Upper lobe of right lung (tissue), 1 donor: ENCODE measurements at places on chromosomes 12 and 14. TPM values are rescaled to one million over a fixed set of nuclear protein-coding genes. Genes with fewer than 3 reads are reported as not detected.
A peak's percentile ranks its signal among the peaks of the same experiment; 100 is the strongest.

GRCh38 chr12:57040211-57040610 is 9.7 kb downstream of the MYO1A start:
- no peak overlapping the region for H3K27ac ChIP-seq
- H3K36me3 ChIP-seq, result no peaks in the 10 kb centered on the region
- H3K4me1 ChIP-seq, result no peaks in the 10 kb centered on the region
- H3K4me3 ChIP-seq, result no peak overlapping the region

- H3K36me3 ChIP-seq, result no peaks in the 10 kb centered on the region
- H3K27me3 ChIP-seq, result no peaks in the 10 kb centered on the region
- H3K27ac ChIP-seq, result no peak overlapping the region
- no peak overlapping the region for H3K4me3 ChIP-seq
- peaks cover 5% of the 10 kb centered on the region for H3K4me1 ChIP-seq
- no peak for DNase-seq
Observed at GRCh38 chr12:46773586-46774321, 52.0 kb downstream of the SLC38A4 start.

OR4E2 gene
- not detected for total RNA-seq

CHURC1 gene
- 52.5 TPM for total RNA-seq

DNA sequence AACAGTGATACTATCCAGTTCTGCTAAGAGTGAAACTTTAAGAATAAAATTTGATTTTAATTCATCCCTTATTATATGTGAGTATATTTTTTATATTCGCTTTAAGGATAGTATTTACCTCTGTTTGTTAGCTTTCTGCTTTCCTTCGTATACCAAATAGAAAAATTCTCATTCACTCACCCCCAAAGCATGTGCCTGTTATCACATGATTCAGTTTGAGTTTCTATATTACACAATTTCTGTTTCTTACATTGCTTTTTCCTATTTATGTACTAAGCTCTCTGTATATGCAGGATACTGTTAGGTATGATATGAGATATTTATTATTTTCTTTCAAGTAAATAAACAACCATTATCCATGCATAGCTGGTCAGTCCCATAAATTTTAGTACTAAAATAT is 275.2 kb downstream of the FBXL14 start:
- peak overlapping the region; percentile 43 for H3K27ac ChIP-seq
- no peaks in the 10 kb centered on the region for H3K36me3 ChIP-seq
- H3K4me1 ChIP-seq, result peaks cover 19% of the 10 kb centered on the region
- no peak for DNase-seq

- no peak overlapping the region for H3K4me3 ChIP-seq
- H3K27me3 ChIP-seq, result no peaks in the 10 kb centered on the region
- H3K4me1 ChIP-seq, result no peaks in the 10 kb centered on the region
- H3K27ac ChIP-seq, result no peak overlapping the region
Observed at GRCh38 chr12:110647631-110648040, 33.7 kb downstream of the TCTN1 start.

CDH24 gene
- 7.8 TPM for total RNA-seq

DNA sequence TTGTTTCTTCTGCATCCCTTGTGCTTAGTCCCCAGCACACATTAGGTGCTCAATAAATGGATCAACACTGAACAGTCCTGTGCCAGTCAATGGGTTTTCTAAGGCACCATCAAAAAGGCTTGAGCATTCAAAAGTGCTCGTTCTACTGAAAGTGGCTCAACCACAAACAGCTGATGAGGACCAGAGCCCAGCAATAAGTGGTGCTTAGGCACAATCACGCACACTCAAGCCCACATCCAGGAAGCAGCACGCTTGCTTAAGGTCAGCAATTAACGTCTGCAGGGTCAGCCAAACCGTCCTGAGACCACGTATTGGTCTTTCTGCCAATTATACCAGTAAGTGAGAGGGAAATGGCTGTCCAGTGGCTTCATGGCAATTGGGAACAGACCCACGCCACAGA is 56.5 kb downstream of the PRIMA1 start:
- no peaks in the 10 kb centered on the region for H3K27me3 ChIP-seq
- no peaks in the 10 kb centered on the region for H3K4me1 ChIP-seq
- no peak for DNase-seq
- no peak overlapping the region for H3K4me3 ChIP-seq
- H3K36me3 ChIP-seq, result no peaks in the 10 kb centered on the region

- no peak for DNase-seq
- no peaks in the 10 kb centered on the region for H3K27me3 ChIP-seq
- H3K4me1 ChIP-seq, result peaks cover 9% of the 10 kb centered on the region
- H3K4me3 ChIP-seq, result no peak overlapping the region
Observed at GRCh38 chr14:89251061-89251460, 166.0 kb downstream of the FOXN3 start.

DNA sequence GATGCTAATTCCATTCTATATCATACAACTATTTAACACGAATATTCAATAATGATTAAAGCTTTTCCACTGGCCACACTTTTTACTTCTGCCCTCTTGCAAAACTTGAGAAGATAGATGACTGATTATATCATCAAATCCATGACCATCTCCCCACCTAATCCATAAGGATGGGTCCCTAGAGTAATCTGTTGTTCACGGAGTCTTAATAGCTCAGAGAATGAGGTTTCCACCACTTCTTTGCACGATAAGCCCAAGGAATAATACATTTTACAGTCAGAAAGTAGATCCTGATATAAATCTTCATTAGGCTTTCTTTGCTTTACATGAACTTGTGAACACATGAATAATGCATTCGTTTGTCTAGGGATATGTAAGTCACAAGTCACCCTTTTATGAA is 527.2 kb downstream of the GALC start:
- no peak overlapping the region for H3K4me3 ChIP-seq
- H3K4me1 ChIP-seq, result no peaks in the 10 kb centered on the region
- H3K36me3 ChIP-seq, result no peaks in the 10 kb centered on the region
- H3K27ac ChIP-seq, result no peak overlapping the region
- no peaks in the 10 kb centered on the region for H3K27me3 ChIP-seq

LBHD2 gene
- not detected for total RNA-seq

DNA sequence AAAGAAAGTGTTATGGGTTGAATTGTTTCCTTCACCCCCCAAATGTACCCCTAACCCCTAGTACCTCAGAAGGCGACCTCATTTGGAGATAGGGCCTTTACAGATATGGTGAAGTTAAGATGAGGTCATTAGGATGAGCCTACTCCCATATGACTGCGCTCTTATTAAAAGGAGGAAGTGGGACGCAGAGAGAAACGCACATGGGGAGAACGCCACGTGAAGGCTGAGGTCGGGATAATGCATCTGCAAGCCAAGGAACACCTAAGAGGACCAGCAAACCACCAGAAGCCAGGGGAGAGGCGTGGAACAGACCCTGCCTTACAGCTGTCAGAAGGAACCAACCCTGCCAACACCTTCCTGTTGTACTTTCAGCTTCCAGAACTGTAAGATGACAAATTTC is 1.7 kb upstream of the NRIP2 start:
- no peak overlapping the region for H3K4me3 ChIP-seq
- H3K27me3 ChIP-seq, result no peaks in the 10 kb centered on the region
- H3K4me1 ChIP-seq, result peaks cover 7% of the 10 kb centered on the region
- no peaks in the 10 kb centered on the region for H3K36me3 ChIP-seq

PTPN21 gene
- 70.6 TPM for total RNA-seq

ASB2 gene
- 3.2 TPM for total RNA-seq

GRCh38 chr12:69660164-69660863 is 38.8 kb downstream of the BEST3 start:
- no peak overlapping the region for H3K4me3 ChIP-seq
- H3K4me1 ChIP-seq, result peaks cover 4% of the 10 kb centered on the region

DNA sequence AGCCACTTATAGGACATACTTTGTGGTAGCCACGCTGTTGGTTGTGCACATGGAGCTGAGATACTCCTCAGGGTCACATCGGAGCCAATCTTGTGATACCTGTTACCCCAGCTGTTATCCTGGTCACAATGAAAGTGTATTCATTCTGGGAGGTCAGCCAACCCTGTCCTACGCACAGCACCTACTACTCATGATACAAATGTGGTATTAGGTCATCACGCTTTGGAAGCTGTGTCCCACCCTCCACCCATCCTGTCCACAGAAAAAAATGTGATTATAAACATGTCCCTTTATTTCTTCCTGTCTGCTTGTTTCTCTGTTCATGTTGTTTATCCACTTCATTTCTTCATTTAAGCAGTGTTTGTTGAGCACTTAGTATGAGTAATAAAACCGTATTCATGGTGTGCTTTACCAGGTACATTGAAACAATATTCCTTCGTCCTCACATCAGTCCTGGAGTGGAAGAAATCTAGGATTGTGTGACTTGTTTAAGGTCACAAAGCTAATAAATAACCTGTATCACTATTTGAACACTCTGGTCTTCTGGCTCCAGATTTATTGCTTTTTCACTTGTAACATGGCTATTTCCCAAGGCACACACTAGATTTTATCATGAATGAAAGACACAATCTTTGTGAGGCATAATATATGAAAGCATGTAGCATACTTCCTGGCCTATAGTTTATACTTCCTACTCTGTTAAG is 73.1 kb downstream of the DERA start:
- H3K36me3 ChIP-seq, result peaks cover 18% of the 10 kb centered on the region
- H3K27ac ChIP-seq, result no peak overlapping the region
- peaks cover 19% of the 10 kb centered on the region for H3K4me1 ChIP-seq
- H3K4me3 ChIP-seq, result no peak overlapping the region
- H3K27me3 ChIP-seq, result no peaks in the 10 kb centered on the region

DNA sequence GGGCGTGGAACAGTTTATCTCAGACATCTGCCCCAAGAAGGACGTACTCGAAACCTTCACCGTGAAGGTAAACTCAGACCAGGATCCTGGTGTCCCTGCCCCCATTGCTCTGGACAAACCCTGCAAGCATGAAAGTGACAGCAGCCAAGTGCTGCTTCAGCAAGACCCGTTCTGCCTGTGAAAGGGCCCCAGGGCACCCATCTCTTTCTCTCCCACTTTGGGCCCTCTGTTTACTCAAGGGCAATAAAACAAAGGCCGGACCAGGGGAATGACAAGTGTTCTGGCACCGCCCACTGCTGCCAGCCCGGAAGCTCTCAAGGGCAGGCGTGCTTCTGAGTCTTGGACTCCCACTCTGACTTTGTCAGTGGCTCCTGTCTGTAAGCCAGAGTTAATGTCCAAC is 35.3 kb downstream of the CD9 start:
- no peak overlapping the region for H3K27ac ChIP-seq
- no peak overlapping the region for H3K4me3 ChIP-seq
- H3K27me3 ChIP-seq, result no peaks in the 10 kb centered on the region
- peak; percentile 89 for DNase-seq
- peaks cover 24% of the 10 kb centered on the region for H3K4me1 ChIP-seq

DNA sequence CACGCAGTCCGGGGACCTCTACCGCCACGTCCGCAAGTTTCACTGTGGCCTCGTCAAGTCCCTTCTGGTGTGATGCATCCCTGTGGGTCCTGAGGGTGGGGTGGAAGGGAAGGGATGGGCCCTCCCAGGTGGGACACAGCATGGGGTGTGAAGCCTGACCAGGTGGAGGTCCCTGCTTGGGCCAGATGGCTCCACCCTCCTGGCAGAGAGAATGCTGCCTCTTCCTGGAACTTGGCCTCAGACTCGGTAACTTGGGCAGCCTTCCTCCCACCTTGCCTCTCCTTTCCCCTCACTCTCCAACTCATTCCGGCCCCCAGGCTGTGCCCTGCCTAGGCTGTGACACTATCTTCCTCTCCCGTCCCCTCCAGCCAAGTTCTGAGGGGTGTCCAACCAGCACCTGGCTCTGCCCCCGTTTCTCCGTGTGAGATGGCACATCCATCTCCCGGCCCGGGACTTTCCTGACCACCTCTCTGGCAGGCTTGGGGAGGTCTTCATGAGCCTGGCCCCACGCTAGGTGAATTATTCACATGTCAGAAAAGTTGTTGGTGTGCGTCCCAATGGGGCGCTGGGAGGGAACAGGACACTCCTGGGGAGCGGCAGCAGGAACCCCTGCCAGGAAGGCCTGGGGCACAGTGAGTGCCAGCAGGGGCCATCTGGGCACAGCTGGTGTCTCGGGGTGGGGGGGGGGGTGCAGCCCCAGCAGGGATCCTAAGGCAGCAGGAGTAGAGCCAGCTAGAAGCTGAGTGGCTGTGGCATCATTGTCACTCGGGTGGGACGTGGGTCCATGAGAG is 1.7 kb downstream of the ZBTB42 start:
- peaks cover 29% of the 10 kb centered on the region for H3K4me1 ChIP-seq
- no peak for DNase-seq
- H3K27ac ChIP-seq, result no peak overlapping the region
- no peaks in the 10 kb centered on the region for H3K27me3 ChIP-seq

DNA sequence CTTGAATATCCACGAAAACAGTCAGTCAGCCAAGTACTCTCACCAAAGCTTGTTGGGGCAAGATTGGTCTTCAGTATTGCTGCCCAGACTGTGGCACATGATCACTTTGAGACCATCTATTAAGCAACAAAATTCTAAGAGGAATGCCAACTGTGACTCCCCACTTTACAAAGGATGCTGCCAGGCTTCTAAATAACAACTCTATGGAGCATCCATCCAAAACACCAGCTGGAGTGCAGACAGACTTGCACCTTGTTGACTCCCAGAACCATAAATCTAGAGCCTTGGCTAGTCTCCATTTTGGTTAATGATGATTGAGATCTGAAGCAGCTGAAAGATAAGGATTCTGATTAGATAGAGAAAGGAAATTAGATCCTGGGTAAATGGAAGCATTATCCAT is 132.8 kb downstream of the DIO2 start:
- no peak overlapping the region for H3K27ac ChIP-seq
- no peaks in the 10 kb centered on the region for H3K36me3 ChIP-seq
- no peaks in the 10 kb centered on the region for H3K27me3 ChIP-seq
- no peaks in the 10 kb centered on the region for H3K4me1 ChIP-seq

DNA sequence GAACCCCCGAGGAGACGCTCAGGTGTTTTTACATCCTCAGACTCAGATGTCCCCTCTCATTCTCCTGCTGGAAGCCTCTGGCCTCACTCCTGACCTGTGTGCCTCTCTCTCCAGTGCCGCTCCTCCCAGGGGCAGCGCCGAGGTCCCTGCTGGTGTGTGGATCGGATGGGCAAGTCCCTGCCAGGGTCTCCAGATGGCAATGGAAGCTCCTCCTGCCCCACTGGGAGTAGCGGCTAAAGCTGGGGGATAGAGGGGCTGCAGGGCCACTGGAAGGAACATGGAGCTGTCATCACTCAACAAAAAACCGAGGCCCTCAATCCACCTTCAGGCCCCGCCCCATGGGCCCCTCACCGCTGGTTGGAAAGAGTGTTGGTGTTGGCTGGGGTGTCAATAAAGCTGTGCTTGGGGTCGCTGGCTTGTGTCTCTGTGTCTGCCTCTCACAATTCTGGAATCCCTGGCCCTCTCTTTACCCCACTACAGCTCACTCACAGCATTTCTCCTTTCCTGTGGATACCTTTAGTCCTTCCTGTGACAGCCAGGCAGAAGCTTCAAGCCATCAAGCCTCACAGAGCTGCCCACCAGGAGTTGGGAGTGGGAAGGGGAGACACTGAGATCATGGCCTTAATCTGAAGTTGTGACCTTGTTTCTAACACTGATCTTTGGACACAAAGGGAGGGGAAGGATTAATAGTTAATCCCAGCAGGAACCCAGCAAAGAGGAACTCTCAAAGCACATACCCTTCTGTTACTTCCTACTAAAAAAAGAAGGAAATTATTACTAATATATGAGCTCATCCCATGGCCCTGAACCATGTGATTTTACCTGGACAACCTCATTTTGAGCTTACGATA is 1.1 kb upstream of the SOAT2 start:
- peaks cover 21% of the 10 kb centered on the region for H3K4me1 ChIP-seq
- H3K4me3 ChIP-seq, result no peak overlapping the region
- no peak overlapping the region for H3K27ac ChIP-seq
- no peak for DNase-seq
- H3K27me3 ChIP-seq, result no peaks in the 10 kb centered on the region

- H3K27me3 ChIP-seq, result no peaks in the 10 kb centered on the region
- peaks cover 8% of the 10 kb centered on the region for H3K4me1 ChIP-seq
- no peaks in the 10 kb centered on the region for H3K36me3 ChIP-seq
- H3K4me3 ChIP-seq, result no peak overlapping the region
- DNase-seq, result no peak
- H3K27ac ChIP-seq, result no peak overlapping the region
Observed at GRCh38 chr12:49212572-49212971, 23.7 kb upstream of the TUBA1A start.
